Neural progenitor cell (in vitro differentiated cells): ENCODE measurements at places on chromosomes 1 and 21.
A peak's percentile ranks its signal among the peaks of the same experiment; 100 is the strongest.

- no peak for DNase-seq
- H3K27me3 ChIP-seq = no peaks in the 10 kb centered on the region
Observed at GRCh38 chr1:165565751-165566490, 22.1 kb downstream of the LRRC52 start.

GRCh38 chr1:110647254-110647891, 27.4 kb downstream of the KCNA3 start:
- H3K27me3 ChIP-seq = peaks cover 28% of the 10 kb centered on the region
- H3K4me3 ChIP-seq = no peak overlapping the region
- H3K27ac ChIP-seq = no peak overlapping the region
- DNase-seq = no peak
- no peaks in the 10 kb centered on the region for H3K36me3 ChIP-seq

- no peak for DNase-seq
- no peak overlapping the region for H3K27ac ChIP-seq
- H3K27me3 ChIP-seq = no peaks in the 10 kb centered on the region
- H3K4me3 ChIP-seq = no peak overlapping the region
Observed at GRCh38 chr1:228402641-228403025, 4.0 kb downstream of the TRIM11 start.

DNA sequence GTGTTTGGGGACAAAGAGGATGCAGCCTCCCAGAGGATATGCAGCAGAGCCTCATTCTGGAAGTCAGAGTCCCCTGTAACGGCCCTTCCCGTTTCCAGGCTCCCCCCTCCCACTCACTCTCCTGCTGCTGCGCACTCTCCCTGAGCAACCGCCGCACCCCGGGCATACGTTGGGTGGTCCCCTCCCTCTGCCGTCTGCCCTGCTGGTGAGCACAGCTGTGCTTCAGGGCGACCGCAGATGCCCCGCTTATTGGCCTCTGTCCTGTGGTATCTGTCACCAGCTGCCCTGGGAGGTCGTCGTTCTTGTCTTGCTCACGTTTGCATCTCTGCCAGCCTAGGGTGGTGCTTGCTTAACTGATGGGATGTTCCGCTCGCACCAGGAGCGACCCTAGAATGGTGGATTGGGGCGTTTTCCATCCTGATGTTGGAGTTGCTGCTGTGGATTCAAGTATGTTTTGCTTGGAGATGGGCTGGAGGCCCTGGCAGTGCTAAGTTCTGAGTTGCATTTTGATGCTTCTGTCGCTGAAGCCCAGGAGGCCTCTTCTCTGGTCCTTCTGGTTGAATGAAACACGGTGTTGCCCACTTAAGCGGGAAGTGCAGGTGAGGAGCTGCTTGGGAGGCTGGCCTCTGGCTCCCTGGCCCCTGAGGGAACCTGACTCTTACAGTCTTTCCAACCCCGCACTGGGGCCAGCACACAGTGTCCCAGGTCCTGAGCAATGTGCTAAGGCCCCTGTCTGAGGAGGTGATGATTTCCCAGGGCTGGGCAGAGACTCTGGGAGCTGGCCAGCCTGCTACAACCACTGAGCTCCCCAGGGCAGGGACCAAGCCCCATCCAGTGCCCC, 3.2 kb downstream of the TMEM201 start:
- no peak overlapping the region for H3K27ac ChIP-seq
- H3K4me3 ChIP-seq = peak overlapping the region; percentile 23
- H3K36me3 ChIP-seq = no peaks in the 10 kb centered on the region
- H3K27me3 ChIP-seq = no peaks in the 10 kb centered on the region

DNA sequence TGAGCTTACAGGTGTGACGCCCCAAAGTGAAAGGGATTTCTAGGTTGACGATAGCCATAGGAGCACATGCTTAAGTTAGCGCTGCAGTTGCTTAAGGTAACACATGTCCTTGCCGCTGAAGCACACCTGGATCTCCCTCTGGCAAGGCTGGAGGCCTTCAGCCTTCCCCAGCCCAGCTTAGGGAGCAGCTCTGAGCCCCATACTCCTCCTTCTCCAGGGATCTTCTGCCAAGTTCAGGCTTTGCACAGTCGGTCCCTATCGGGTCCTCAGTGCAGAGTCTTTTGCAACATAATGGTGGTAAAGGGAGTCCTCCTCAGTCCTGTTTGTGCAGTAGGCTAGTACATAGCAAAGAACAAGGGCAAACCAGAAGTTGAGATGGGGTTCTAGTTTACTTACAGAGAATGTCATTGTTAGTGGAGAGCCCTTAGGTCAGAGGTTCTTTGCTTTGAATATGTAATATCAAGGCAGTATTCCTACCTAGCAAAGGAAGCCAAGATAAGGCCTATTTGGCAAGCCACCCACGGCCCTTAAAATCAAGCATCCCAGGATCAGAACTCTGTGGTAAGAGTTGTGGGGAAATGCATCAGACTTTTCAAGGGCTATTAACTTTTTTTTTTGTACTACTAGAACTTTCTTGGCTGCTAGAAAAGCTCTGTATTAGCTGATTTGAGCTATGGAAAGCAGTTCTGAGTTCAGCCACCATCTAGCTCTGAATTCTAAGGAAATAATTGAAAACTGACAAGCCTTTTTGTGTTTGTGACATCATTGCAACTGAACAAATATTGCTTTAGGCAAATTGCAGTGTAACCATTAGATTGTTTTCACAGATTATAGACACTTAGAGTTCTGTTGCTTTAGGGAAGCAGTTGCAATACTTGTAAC, 1.4 kb downstream of the EVA1C start:
- no peak overlapping the region for H3K4me3 ChIP-seq
- no peak for DNase-seq
- H3K36me3 ChIP-seq = no peaks in the 10 kb centered on the region
- no peak overlapping the region for H3K27ac ChIP-seq
- peaks cover 69% of the 10 kb centered on the region for H3K27me3 ChIP-seq

DNA sequence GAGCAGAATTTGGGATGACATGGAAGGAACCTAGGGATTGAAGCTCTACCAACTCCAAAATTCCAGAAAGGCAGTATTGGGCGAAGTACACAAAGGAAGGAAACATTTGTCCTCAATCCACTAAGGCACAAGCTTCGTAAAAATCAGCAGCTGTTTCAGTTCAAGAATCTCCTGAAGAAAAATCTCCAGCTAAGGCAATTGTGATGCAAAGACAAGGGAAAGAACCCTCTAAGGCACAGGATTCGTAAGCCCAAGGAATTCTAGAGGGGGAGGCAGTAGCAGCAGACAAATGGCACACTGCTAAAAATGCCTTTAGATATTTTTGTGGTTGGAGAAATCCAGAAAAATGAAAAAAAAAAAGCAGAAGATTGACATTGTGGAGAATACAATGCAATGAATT, 64.5 kb upstream of the PLPPR5 start:
- no peaks in the 10 kb centered on the region for H3K36me3 ChIP-seq
- no peak overlapping the region for H3K4me3 ChIP-seq
- no peaks in the 10 kb centered on the region for H3K27me3 ChIP-seq
- peaks cover 9% of the 10 kb centered on the region for H3K4me1 ChIP-seq

GRCh38 chr1:2496087-2496622, 20.1 kb downstream of the PLCH2 start:
- H3K27ac ChIP-seq = no peak overlapping the region
- DNase-seq = no peak
- no peaks in the 10 kb centered on the region for H3K36me3 ChIP-seq
- H3K4me3 ChIP-seq = no peak overlapping the region
- no peaks in the 10 kb centered on the region for H3K4me1 ChIP-seq
- H3K27me3 ChIP-seq = no peaks in the 10 kb centered on the region

- peak; percentile 71 for DNase-seq
- H3K36me3 ChIP-seq = no peaks in the 10 kb centered on the region
- no peaks in the 10 kb centered on the region for H3K27me3 ChIP-seq
- H3K4me1 ChIP-seq = peaks cover 18% of the 10 kb centered on the region
- H3K27ac ChIP-seq = peak overlapping the region; percentile 44
Observed at GRCh38 chr1:111571987-111572386, 47.6 kb upstream of the RAP1A start.

- no peak for DNase-seq
- no peaks in the 10 kb centered on the region for H3K27me3 ChIP-seq
- H3K4me1 ChIP-seq = peaks cover 32% of the 10 kb centered on the region
- H3K36me3 ChIP-seq = no peaks in the 10 kb centered on the region
- H3K27ac ChIP-seq = no peak overlapping the region
Observed at GRCh38 chr1:25744636-25745425, 55.2 kb upstream of the SELENON start.

DNA sequence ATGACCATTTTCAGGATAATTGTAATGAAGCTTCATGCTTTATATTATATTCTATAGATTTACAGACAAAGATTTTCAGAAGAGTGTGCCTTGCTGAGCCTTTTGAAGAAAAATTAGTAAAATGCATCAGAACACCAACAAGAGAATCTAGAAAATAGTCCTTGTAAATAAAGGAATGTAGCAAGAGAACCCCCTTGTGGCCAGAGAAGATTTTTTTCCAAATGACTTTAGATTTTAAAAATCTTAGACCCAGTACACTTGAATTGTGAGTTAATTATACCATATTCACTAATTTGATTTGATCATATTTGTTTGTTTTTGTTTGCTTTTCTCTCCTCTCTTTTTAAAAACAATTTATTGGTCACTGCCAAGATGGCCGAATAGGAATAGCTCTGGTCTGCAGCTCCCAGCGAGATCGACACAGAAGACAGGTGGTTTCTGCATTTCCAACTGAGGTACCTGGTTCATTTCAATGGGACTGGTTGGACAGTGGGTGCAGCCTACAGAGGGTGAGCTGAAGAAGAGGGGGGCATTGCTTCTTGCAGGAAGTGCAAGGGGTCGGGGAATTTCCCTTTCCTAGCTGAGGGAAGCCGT, 12.8 kb upstream of the IFI44L start:
- H3K4me3 ChIP-seq = no peak overlapping the region
- DNase-seq = peak; percentile 12
- H3K4me1 ChIP-seq = no peaks in the 10 kb centered on the region
- H3K27me3 ChIP-seq = no peaks in the 10 kb centered on the region

DNA sequence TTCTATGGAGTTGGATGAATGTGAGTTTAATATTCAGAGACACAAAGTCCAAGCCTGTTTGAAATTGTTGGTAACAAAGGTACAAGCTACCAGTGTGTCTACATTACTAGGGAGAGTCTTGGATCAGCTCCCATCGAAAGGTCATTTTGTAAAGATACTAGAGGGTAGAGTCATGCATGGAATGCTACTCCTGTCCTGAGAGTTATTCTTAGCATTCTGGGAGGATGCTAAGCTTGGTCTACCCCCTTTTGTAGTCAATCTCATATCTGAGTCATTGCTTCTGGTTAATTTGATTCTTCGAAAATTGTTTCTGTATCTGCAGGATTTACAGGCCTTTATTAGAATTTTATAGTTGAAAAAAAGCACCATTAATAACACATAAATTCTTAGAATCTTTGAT, 240.2 kb downstream of the ST6GALNAC3 start:
- peaks cover 3% of the 10 kb centered on the region for H3K36me3 ChIP-seq
- H3K27ac ChIP-seq = no peak overlapping the region
- no peak for DNase-seq
- H3K27me3 ChIP-seq = no peaks in the 10 kb centered on the region

DNA sequence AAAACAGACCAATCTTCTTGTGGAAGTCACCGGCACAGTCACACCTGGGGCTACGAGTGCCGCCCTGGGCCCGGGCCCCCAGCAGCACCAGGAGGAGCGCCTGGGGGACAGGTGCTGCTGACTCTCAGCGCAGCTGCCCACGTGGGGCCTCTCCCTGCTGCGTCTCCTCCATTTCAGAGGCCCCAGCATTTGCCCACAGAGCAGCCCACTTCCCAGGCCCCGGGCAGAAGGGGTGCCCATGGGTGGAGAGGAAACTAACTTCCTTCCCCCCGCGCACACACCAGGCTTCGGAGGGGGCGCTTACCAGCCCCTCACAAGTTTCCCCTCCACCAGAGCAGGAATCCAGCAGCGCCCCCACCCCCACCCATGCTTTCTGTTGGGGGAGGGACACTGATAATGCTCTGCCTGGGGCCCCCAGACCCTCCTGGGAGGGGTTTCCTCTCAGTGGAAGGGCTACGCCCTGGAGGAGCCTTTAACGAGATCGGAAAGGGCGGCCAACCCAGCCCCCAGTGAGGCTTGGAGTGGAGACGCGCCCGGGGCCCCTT, 440 bp downstream of the TNFRSF25 start:
- no peak overlapping the region for H3K27ac ChIP-seq
- no peak for DNase-seq
- H3K4me3 ChIP-seq = no peak overlapping the region
- H3K4me1 ChIP-seq = peaks cover 13% of the 10 kb centered on the region
- peaks cover 17% of the 10 kb centered on the region for H3K27me3 ChIP-seq

GRCh38 chr1:69671363-69672010, 103.8 kb downstream of the LRRC7 start:
- peaks cover 4% of the 10 kb centered on the region for H3K4me1 ChIP-seq
- H3K4me3 ChIP-seq = no peak overlapping the region
- H3K36me3 ChIP-seq = no peaks in the 10 kb centered on the region
- no peaks in the 10 kb centered on the region for H3K27me3 ChIP-seq
